ENCODE measurements at places on chromosomes 4 and X. TPM values are rescaled to one million over a fixed set of nuclear protein-coding genes. Genes with fewer than 3 reads are reported as not detected.

The SHROOM4 gene
- total RNA-seq, result 39.5 TPM

GRCh38 chr4:123250843-123251242 lies 145.8 kb upstream of the SPRY1 start:
- peak; percentile 68 for DNase-seq

The GRXCR1 gene
- total RNA-seq, result not detected

The BEND2 gene
- not detected for total RNA-seq

GRCh38 chr4:42786350-42787078 lies 106.0 kb upstream of the GRXCR1 start:
- no peak for DNase-seq
